Liver (tissue), 10 donors: ENCODE measurements at places on chromosomes 11 and 22. TPM values are rescaled to one million over a fixed set of nuclear protein-coding genes. Genes with fewer than 3 reads are reported as not detected.

IGLL5 gene
- polyA plus RNA-seq: 5.0 TPM

GRCh38 chr11:94281324-94281723 is 23.1 kb upstream of the IZUMO1R start:
- H3K36me3 ChIP-seq: no peaks in the 10 kb centered on the region
- no peak overlapping the region for H3K27ac ChIP-seq
- no peak for DNase-seq
- no peak overlapping the region for H3K4me3 ChIP-seq
- H3K27me3 ChIP-seq: no peaks in the 10 kb centered on the region

DNA sequence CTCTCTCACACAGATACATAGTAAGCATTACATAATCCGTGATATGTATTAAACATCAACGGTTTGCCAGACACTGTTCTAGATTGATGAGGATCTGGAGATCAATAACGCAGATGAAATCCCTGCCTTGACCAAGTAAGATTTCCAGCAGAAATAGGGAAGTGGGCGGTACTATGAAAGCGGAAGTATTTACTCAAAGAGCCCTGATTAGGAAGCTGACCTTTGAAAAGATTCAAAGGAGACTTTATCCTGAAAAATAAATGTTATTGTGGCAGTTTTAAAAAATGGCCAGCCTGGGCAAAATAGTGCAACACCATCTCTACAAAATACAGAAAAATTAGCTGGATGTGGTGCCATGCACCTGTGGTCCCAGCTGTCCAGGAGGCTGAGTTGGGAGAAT is 26.8 kb downstream of the GAB2 start:
- no peaks in the 10 kb centered on the region for H3K36me3 ChIP-seq
- H3K27ac ChIP-seq: no peak overlapping the region
- no peaks in the 10 kb centered on the region for H3K27me3 ChIP-seq
- no peak overlapping the region for H3K4me3 ChIP-seq

ST3GAL4 gene
- polyA plus RNA-seq: 4.5 TPM

SHANK2 gene
- 5.4 TPM for polyA plus RNA-seq

GRCh38 chr11:94909371-94909820 is 64.0 kb downstream of the CWC15 start:
- H3K27me3 ChIP-seq: no peaks in the 10 kb centered on the region
- no peaks in the 10 kb centered on the region for H3K4me1 ChIP-seq
- no peak for DNase-seq
- H3K36me3 ChIP-seq: no peaks in the 10 kb centered on the region
- H3K4me3 ChIP-seq: no peak overlapping the region
- H3K27ac ChIP-seq: no peak overlapping the region

GRCh38 chr11:94754335-94754734 is 13.8 kb upstream of the AMOTL1 start:
- H3K27ac ChIP-seq: no peak overlapping the region
- no peaks in the 10 kb centered on the region for H3K27me3 ChIP-seq
- H3K36me3 ChIP-seq: no peaks in the 10 kb centered on the region
- DNase-seq: no peak

DNA sequence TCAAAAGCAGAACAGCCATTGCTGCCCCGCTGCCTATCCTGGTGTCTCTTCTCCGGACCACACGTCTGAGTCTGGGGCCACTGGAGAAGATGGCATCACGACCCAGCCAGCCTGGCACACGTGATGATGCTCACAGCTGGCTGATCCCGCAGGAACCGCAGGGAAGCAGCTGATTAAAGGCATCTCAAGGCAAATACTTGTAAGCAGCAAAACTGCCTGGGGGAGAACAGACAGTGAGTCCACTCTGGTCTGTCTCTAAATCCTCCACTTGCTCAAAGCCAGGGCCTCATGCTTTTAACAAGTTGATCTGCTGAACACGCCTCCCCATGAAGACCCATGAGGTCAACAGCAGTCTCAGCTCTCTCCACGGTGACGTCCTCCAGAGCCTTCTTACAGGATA is 108.6 kb downstream of the BRD1 start:
- H3K36me3 ChIP-seq: no peaks in the 10 kb centered on the region
- H3K4me1 ChIP-seq: no peaks in the 10 kb centered on the region
- no peak for DNase-seq
- H3K27me3 ChIP-seq: no peaks in the 10 kb centered on the region
- H3K27ac ChIP-seq: no peak overlapping the region

- no peak overlapping the region for H3K4me3 ChIP-seq
- no peaks in the 10 kb centered on the region for H3K4me1 ChIP-seq
Observed at GRCh38 chr22:42939941-42940653, 74.9 kb downstream of the PACSIN2 start.

MIOX gene
- not detected for polyA plus RNA-seq

ZP1 gene
- not detected for polyA plus RNA-seq

- DNase-seq: no peak
- no peaks in the 10 kb centered on the region for H3K36me3 ChIP-seq
- no peak overlapping the region for H3K4me3 ChIP-seq
- no peak overlapping the region for H3K27ac ChIP-seq
- no peaks in the 10 kb centered on the region for H3K27me3 ChIP-seq
Observed at GRCh38 chr11:131615611-131616010, 245.2 kb downstream of the NTM start.

DNA sequence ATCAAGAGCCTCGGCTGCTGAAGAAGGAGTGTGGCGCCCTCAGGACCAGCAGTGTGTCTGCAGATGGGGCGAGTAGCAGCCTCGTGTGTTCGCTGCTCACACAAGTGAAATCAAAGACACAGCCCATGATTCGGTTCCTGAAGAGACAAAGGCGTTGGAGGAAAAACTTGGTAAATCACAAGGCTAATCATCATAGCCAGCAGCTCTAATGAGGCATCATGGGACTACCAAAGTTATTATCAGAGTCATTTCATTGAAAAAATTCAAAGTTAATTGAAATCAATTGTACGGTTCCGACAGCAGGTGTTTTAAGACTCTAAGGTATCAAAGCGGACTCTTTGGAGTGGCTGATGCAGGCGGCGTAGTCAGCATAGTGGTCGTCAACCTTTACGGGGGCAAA is 9.5 kb downstream of the PHF21B start:
- no peak overlapping the region for H3K4me3 ChIP-seq
- no peak for DNase-seq
- H3K27ac ChIP-seq: no peak overlapping the region

RAG1 gene
- polyA plus RNA-seq: 0.85 TPM

TEX54 gene
- polyA plus RNA-seq: not detected

TNNI2 gene
- polyA plus RNA-seq: not detected

MYOD1 gene
- not detected for polyA plus RNA-seq

DNA sequence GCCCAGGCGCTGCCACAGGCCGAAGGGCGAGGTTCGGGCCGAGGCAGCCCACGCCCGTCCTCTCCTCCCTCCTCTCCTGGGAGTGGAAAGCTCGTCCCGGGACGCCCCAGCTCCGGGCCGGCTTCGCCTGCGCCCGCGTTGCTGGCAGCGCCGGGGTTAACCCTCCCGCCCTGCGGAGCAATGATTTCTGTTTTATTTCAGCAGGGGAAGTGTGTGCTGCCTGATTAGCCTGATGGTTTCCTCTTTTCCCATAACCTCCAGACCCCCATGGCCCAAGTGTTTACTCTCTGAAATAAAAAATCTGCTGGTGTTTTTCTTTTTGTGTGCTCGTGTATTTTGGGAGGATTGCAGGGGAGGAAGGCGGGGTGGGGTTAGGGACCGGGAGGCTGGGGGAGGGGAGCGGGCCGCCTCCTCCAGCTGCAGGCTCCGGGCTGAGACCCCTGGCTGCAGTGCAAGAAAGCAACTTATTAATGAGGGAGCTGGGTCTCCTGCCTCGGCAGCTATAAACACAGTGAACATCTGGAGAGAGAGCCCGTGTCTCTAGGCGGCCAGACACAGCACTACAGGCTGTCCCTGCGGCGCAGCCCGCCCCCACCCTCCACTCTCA is 38.6 kb downstream of the ETS1 start:
- no peaks in the 10 kb centered on the region for H3K4me1 ChIP-seq
- H3K27ac ChIP-seq: peak overlapping the region; percentile 68

- no peaks in the 10 kb centered on the region for H3K36me3 ChIP-seq
- H3K27me3 ChIP-seq: no peaks in the 10 kb centered on the region
- no peak for DNase-seq
- no peak overlapping the region for H3K4me3 ChIP-seq
- H3K27ac ChIP-seq: no peak overlapping the region
Observed at GRCh38 chr11:92589512-92589911, 364.9 kb downstream of the FAT3 start.

DNA sequence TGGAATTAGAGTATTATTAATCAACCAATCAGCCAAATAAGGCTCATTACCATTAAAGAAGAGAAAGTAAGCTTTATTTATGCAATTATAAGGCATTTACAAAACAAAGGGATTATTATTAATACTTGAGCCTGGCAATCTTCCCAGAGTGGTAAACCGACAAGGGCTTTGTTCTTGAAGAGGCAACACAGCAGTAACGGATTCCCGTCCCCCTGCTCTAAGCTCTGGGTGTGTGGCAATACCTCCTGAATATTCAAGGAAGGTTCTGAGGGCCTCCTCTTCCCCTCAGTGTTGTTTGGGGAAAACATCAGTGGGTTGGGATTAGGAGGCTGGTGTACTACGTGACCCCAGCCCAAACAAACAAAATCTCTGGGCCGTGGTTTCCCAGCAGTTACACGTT is 176.5 kb downstream of the TENM4 start:
- no peaks in the 10 kb centered on the region for H3K36me3 ChIP-seq
- no peak for DNase-seq
- no peak overlapping the region for H3K4me3 ChIP-seq
- no peak overlapping the region for H3K27ac ChIP-seq
- H3K4me1 ChIP-seq: no peaks in the 10 kb centered on the region

GRCh38 chr11:82909015-82909640 is 7.6 kb downstream of the DDIAS start:
- no peak for DNase-seq
- no peaks in the 10 kb centered on the region for H3K4me1 ChIP-seq
- H3K4me3 ChIP-seq: no peak overlapping the region

- no peaks in the 10 kb centered on the region for H3K36me3 ChIP-seq
- no peak overlapping the region for H3K27ac ChIP-seq
- H3K4me3 ChIP-seq: no peak overlapping the region
Observed at GRCh38 chr11:6667733-6668374, 12.2 kb upstream of the DCHS1 start.

GRCh38 chr11:73577496-73577917 is 20.4 kb downstream of the FAM168A start:
- no peaks in the 10 kb centered on the region for H3K27me3 ChIP-seq
- DNase-seq: no peak
- no peak overlapping the region for H3K4me3 ChIP-seq
- H3K4me1 ChIP-seq: no peaks in the 10 kb centered on the region
- H3K27ac ChIP-seq: no peak overlapping the region

MPPED2 gene
- 0.57 TPM for polyA plus RNA-seq

- DNase-seq: no peak
- no peaks in the 10 kb centered on the region for H3K27me3 ChIP-seq
Observed at GRCh38 chr11:12889243-12889642, 119.9 kb upstream of the RASSF10 start.

SYT8 gene
- polyA plus RNA-seq: 0.99 TPM

DNA sequence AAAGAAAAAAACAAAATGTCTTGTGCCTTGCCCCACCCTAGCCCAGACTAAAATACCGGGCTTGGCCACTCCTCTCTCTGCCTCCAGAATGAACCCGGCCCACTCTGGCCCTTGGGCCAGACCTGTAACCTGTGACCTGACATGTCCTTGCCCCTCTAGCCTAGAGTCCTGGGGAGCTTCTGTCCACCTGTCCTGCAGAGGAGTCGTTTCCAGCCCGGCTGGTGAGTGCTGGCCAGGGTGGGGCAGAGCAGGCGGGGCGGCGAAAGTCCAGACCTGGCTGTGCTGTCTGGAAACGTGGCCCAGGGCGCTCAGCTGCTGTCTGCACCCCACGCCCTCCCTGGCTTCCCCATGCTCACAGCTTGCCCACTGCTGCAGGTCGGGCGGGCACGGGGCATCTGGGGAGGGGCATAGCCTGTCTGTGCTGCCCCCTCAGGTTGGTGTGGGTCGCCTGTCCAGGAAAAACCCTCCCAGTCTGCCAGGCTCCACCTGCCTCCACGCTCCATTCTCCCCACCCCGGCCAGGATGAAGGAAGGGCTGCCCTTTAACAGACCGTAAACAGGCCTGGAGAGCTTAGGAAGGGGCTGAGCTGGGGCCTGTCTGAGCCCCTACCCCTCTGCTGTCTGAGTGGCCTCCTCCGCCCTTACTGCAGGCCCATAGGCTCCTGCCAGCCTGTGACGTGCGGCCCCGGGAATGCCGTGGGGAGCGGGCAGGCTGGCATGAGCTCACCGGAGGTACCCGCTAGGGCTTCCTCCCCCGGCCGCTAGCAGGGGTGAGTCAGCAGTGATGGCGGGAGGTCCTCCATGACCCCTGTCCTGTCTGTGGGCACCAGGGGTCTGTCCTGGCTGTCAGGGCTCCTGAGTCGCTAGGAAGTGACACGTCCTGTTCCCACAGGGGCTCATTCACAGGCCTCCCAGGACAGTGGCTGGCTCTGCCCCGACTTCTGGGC is 1.9 kb downstream of the CD151 start:
- peaks cover 14% of the 10 kb centered on the region for H3K36me3 ChIP-seq
- H3K4me1 ChIP-seq: peaks cover 54% of the 10 kb centered on the region
- no peaks in the 10 kb centered on the region for H3K27me3 ChIP-seq
- peak overlapping the region; percentile 99 for H3K27ac ChIP-seq
- DNase-seq: no peak
- H3K4me3 ChIP-seq: peak overlapping the region; percentile 85

DNA sequence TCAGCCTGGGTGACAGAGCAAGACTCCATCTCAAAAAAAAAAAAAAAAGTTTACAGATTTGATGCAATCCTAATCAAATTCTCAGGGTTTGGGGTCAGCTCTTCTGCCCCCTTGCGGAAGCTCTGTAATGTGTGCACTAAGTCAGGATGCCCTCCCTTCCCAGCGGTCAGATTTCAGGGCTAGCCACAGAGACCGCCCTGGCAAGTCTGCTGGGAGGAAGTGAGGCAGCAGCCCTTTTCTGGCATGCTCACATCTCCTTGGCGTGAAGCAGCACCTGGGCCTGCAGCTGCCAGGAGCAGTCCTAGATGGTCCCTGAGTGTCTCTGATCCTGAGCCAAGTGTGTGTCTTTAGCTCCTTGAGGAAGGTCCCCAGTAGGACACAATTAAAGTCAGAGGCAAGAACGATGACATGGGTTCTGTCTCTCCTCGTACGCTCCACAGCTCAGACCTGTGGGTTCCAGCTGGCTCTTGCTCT is 10.9 kb upstream of the APOBEC3C start:
- H3K4me3 ChIP-seq: no peak overlapping the region
- peak; percentile 65 for DNase-seq
- H3K36me3 ChIP-seq: no peaks in the 10 kb centered on the region
- H3K27ac ChIP-seq: no peak overlapping the region

DNA sequence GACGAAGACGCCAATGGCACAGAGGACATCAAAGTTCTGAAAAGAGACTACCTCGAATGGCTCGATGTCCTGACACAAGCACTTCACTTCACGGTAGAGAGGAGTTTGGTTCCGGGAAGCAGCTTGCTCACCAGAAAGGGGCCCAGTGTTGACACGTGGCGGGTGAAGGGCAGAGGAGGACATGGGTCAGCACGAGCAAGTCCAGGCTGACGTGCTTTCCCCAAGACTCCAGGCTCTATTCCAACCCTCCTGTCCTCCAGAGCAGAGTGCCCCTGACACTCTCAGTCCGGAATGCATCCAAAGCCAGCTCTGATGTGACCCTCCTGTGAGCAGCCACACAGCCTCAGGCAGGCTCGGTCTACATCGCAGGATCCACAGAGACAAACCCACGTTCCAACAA is 77.5 kb upstream of the BID start:
- H3K4me1 ChIP-seq: peaks cover 12% of the 10 kb centered on the region
- DNase-seq: no peak
- H3K27ac ChIP-seq: peak overlapping the region; percentile 6
- H3K36me3 ChIP-seq: no peaks in the 10 kb centered on the region
- no peak overlapping the region for H3K4me3 ChIP-seq
- no peaks in the 10 kb centered on the region for H3K27me3 ChIP-seq

GRCh38 chr11:6040874-6041273 is 10.3 kb upstream of the OR56A1 start:
- no peaks in the 10 kb centered on the region for H3K27me3 ChIP-seq
- no peak overlapping the region for H3K27ac ChIP-seq
- H3K4me1 ChIP-seq: no peaks in the 10 kb centered on the region
- no peaks in the 10 kb centered on the region for H3K36me3 ChIP-seq
- no peak for DNase-seq
